ENCODE measurements at places on chromosomes 16 and 17. TPM values are rescaled to one million over a fixed set of nuclear protein-coding genes. Genes with fewer than 3 reads are reported as not detected.

DNA sequence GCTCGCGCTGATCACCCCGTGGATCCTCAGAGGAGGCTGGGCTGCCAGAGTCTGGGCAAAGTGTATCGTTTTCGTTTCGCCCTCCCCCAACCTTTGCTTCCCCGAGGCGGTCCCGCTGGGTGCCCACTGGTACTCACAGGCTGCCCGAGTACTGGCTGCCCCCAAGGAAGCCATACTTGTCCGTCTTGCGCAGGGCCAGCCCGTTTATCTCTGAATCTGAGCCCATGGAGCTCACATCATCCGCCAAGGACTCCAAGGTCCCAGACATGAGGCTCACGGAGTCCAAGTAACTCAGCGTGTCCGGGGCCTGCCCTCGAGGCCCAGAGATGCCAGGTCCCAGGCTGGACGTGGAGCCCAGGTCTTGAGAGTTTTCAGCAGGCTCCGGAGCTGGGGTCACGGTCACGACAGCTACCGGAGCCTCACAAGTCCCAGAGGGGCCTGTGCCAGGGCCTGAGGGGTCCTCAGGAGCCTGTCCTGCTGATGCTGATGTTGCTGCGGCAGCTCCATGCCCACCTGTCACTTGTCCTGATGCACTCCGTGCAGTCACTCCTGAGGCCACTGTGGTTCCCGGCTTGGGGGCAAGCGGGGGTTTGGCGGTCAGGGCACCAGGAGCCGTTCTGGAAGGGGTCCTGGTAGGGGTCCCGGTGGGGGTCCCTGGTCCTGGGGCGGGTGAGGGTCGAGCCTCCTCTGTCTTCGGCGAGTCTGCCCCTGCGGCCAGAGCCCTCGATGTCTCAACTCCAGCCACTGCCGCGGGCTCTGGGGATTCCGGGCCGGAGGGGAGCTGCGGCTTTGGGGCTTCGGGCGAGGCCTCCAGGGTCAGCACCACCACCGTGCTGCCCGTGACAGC, 980 bp downstream of the TBC1D10B start:
- no peak for DNase-seq

DNA sequence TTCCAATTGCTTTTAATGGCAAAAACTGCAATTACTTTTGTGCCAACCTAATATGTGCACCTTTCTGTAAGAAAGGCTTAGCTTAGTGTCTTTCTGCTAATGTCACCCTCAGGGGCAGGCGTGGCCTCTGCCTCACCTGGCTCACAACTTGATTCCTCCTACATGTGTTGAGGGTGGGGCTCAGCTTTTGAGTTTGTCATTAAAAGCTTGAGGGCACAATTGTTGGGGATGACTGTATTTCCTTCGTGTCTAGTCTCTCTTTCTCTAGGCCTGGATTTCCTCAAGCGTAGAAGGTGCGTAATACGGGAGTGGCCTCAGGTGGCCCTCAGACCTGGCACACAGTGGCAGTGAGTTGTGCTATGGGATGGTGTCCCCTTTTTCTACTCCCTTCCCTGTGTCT, 94.4 kb downstream of the CLEC16A start:
- DNase-seq = no peak

DNA sequence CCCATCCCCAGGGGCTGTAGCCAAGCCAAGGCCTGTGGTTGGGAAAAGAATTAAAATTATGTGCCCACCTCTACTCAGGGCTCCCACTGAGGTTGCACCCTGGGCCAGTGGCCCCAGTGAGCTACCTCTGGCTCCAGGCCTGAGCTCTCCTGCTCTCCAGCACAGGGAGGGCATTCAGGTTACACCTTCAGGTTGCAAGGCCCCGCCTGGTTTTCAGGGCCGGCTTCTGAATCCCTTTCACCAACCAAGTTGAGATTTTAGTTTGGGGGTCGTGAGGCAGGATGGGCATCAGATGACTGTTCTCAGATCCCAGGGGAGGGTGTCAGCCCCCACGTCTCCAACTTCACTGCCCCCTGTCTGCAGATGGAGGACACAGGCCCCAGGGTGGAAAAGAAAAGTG, 8.0 kb upstream of the KATNB1 start:
- DNase-seq = no peak

DNA sequence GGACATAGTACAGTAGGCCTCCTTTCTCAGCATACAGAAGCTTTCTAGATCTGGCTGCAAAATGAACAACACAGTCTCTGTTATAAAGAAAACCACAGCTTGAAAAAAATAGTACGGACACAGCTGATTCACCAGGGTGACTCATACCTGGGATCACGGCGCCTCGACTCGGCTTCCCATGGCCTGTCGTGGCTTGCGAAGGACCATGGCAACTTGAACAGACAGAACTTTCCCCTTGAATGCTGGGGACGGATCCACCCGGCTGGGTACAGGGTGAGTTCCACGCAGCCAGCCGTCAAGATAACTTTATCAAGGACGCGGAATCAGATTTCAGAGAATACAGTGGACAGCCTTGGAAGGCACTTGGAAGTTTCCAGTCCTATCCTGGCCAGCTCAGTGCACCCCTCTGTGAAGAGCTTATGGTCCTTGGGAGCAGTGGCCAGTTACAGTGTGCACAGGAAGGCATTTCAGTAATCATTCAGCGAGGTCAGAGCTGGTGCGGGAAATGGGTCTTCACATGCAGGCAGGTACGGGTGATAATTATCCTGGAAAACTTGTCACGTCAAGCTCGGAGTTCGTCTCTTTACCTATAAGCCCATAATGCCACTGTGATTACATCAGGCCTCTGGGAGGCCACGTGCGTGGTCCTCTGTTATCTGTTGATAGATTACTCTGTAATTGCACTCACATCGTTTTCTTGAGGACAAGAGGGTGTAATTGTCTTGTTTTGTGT, 57.9 kb upstream of the MAF start:
- DNase-seq = no peak

DNA sequence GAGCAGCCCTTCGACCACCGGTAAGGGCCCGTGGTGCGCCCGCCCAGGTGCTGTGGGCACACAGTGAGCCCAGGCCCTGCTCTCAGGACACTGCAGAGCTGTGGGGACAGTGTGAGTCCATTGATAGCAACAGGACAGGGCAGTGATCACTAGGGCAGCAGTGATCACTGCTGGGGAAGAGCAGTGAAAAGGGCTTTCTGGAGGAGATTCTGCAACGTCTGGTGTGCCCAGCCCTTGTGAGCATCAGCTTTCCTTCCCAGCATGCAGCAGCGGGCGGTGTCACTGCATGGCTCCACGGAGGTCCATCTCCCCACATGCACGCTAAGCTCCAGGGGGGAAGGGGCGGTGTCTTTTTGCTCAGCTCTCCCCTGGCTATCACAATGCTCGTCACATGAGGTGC, 32.1 kb downstream of the MAP1LC3B start:
- DNase-seq = no peak

DNA sequence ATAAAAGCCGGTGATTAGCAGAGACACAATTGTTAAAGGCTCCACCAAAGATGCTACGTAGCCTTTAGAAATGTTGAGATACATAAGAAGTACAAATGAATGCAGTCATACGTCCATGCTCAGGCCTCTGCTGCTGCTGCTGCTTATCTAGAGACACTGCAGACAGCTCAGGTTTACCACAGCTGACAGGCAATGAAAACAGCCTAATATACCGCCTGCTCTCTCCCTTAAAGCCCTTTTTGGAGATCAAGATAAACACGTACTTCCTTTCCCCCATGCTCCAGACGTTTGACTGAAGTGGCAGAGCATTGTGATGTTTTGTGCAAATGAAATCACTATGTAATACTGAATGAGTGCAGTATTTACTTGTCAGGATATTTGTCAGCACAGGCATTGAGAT, 185.3 kb downstream of the AATF start:
- DNase-seq = no peak

DNA sequence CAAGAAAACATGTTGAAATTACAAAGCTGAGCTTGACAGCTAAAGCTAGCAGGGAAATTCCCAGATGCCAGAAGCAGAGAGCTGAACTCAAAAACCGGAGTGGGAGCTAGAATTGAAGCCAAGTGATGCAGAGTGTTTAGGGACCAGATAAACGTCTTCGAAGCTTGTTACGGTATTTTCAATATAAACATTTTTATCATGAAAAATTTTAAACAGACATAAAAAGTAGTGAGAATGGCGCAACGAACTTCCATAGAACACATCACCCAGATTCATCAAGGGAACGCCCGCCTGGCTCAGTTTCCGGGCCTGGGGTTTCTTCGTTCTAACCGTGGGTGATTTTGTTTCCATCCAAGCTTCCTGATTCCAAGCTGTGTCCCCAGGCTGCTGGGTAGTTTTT, 18.1 kb downstream of the SPNS2 start:
- DNase-seq = no peak

GRCh38 chr17:32869345-32870026, 7.4 kb downstream of the MYO1D start:
- DNase-seq = no peak

- DNase-seq = no peak
Measured at GRCh38 chr17:19387921-19388521, 1.0 kb upstream of the MFAP4 start.

DNA sequence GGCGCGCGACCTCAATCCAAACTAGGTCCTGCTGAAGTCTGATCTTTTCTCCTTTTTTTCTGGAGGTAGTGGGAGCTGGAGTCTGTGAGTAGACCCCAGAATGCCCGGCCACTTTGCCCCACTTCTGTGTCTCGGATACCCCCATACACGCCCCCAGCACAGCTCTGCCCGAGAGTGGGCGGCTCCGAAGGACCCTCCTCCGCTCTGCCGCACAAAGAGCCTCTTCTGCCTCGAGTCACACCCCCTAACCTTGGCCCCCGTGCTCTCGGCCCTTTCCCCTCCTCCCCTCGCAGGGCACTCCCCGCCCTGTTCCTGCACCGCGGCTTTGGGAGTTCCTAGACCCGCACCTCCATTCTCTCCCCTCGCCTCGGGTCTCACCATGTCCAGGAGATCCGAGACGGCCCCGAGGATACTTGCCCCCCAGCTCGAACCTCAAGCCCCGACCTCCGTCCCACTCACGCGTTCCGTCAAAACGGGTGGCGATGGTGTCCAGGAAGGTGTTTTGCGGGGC, 476 bp downstream of the KCNH4 start:
- no peak for DNase-seq

DNA sequence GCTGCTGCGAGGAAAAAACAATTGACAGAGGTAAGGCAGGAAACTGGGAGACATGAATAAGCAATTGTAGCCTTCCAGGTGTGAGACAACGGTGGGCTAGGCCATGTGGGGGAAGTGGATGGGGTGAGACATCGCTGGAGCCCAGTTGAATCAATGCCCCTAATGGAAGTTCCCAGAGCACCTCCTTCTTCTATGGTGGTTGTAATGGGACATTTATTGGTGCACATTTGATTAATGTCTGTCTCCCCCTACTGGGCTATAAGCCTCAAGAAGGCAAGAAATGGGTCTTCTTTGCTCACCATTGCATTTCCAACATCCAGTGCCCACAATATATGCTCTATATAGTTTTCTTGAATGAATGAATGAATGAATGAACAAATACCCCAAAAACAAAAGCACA, 22.7 kb upstream of the CD300E start:
- DNase-seq = no peak

DNA sequence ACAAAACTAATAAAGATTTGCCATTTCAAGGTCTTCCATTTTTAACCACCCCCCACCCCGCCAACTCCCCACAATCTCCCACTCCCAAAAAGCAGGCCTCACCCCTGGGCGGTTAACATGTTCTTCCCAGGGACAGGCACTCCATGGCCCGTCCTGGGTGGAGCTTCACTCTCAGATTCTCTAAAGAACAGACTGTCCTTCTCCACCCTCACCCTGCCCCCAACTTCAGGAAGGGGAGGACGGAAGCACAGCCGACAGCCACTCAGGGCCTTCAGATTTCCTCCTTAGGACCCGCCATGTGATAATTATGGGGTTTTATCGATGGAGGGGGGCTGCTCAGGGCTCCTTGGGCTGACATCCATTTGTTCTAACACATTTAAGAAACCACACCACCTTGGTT, 61.9 kb downstream of the ZFHX3 start:
- no peak for DNase-seq

- DNase-seq = no peak
Measured at GRCh38 chr16:83198977-83199376, 572.2 kb downstream of the CDH13 start.

GRCh38 chr16:68284847-68285246, 20.5 kb downstream of the SLC7A6 start:
- no peak for DNase-seq

GRCh38 chr16:3089717-3090592, 9.1 kb downstream of the ZSCAN10 start:
- DNase-seq = no peak

DNA sequence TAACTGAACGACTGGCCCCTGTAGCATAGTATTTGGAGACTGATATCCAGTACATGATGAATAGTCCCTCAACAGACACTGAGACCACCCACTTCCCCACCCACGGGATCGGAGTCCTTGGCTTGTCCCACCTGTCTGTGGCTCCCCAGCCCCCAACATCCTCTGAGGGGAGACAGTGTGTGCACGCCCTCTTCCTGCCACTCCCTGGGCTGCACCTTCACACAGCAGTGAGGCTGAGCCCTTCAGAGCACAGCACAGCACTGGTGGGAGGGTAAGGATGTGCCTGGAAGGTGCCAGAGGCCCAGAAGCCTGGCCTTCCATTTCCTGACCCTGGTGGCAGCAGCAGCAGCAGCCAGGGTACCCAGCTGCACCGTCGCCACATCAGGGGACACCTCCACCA, 11.0 kb downstream of the DNASE1 start:
- no peak for DNase-seq

GRCh38 chr17:9987779-9988585, 82.9 kb upstream of the RCVRN start:
- no peak for DNase-seq

- DNase-seq = no peak
Measured at GRCh38 chr16:47359478-47359877, 101.4 kb downstream of the ITFG1 start.

- DNase-seq = peak; percentile 90
Measured at GRCh38 chr17:83109793-83110645, 30.6 kb downstream of the METRNL start.

GRCh38 chr17:38428643-38429371, 543 bp downstream of the ARHGAP23 start:
- no peak for DNase-seq

GRCh38 chr17:3759597-3760216, 36.0 kb downstream of the HASPIN start:
- DNase-seq = no peak

GRCh38 chr17:47640076-47640475, 9.6 kb upstream of the KPNB1 start:
- no peak for DNase-seq

GRCh38 chr17:7416323-7416722, 3.8 kb upstream of the SPEM1 start:
- no peak for DNase-seq

Gene TMEM92
- total RNA-seq = 9.4 TPM

Gene KRTAP2-2
- total RNA-seq = not detected

Gene SLC5A11
- total RNA-seq = 0.31 TPM

Gene DNAH2
- total RNA-seq = 0.61 TPM

Gene APOH
- total RNA-seq = 0.34 TPM

Gene TP53TG3B
- not detected for total RNA-seq

Gene RSL1D1
- total RNA-seq = 82.8 TPM

Gene PSKH1
- 31.7 TPM for total RNA-seq

Gene LGALS9B
- total RNA-seq = 46.2 TPM

Gene CCL2
- total RNA-seq = 4.6 TPM

Gene ATMIN
- 34.4 TPM for total RNA-seq

Gene GFAP
- total RNA-seq = 0.37 TPM

Gene RHBDL3
- 0.50 TPM for total RNA-seq

Gene POLR3K
- 10.9 TPM for total RNA-seq

Gene SLFN12L
- total RNA-seq = 2.0 TPM

Gene CES3
- total RNA-seq = 203 TPM

Gene TBC1D3H
- total RNA-seq = not detected

Gene GNG13
- total RNA-seq = 0.40 TPM

Gene SULT1A2
- total RNA-seq = 26.9 TPM

Gene C16orf89
- 5.0 TPM for total RNA-seq

Gene INPP5K
- 40.4 TPM for total RNA-seq

Gene GSDMA
- 0.58 TPM for total RNA-seq

Gene BRD7
- 54.3 TPM for total RNA-seq
